ENCODE measurements at places on chromosomes 4 and X. TPM values are rescaled to one million over a fixed set of nuclear protein-coding genes. Genes with fewer than 3 reads are reported as not detected.

Gene MAML3
- total RNA-seq: 11.8 TPM

Gene GUCY1A1
- 2.7 TPM for total RNA-seq

Gene SORBS2
- 37.5 TPM for total RNA-seq

Gene TLR10
- total RNA-seq: 0.70 TPM

Gene VEGFC
- total RNA-seq: 2.5 TPM

Gene NCAPG
- total RNA-seq: 4.4 TPM

Gene FGF2
- total RNA-seq: 1.3 TPM

Gene KLKB1
- total RNA-seq: 1.2 TPM

- DNase-seq: no peak
These were observed 7.9 kb upstream of the STOX2 start for GRCh38 chr4:183897193-183897592.

- peak; percentile 23 for DNase-seq
These were observed at the start of gene LDB2 for GRCh38 chr4:16897991-16898827. Gene LDB2, minus strand, starts transcription at chr4:16898645.

DNA sequence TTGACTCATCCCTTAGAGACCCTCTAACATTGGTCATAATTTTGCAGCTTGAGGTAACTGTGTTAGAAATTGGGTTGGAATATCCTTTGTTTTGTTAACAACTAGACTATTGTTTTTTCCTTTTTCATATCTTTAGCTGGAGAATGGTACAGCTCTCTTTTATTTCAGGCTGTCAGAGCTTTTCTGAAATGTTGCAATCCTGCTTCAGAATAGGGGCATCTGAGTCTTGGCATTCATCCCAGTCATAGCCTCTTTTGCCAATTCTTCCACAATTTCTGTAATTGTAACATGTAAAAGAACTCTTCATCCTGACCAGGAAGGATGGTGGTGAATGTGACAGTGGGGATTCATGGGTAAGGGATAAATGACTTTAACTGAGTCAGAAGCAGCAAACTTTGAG is 128.7 kb downstream of the FHIP1A start:
- no peak for DNase-seq

- no peak for DNase-seq
These were observed 23.6 kb upstream of the GLOD5 start for GRCh38 chrX:48737940-48738339.

DNA sequence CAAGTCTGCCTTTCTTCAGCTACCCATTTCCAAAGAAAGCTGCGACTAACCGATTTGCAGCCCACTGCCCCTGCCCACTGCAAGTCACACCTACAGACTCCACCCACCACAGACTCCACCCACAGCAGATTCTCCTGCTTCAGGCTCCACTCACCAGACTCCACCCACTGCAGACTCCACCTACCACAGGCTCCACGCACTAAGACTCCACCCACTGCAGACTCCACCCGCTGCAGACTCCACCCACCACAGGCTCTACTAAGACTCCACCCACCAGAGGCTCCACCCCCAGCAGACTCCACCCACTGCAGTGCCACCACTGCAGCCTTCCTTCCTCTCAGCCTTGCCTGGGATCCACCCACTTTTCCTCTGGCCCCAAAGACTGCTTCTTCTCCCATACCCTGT is 41.3 kb downstream of the ABLIM2 start:
- DNase-seq: peak; percentile 78

- no peak for DNase-seq
These were observed 174.4 kb upstream of the TBC1D9 start for GRCh38 chr4:140930557-140930956.

GRCh38 chr4:53592686-53593501 is 1.6 kb upstream of the LNX1 start:
- DNase-seq: peak; percentile 82

- no peak for DNase-seq
These were observed 102.0 kb upstream of the LSM6 start for GRCh38 chr4:146073517-146073916.

- DNase-seq: no peak
These were observed 36.9 kb downstream of the NR3C2 start for GRCh38 chr4:148405161-148405893.

GRCh38 chr4:54238389-54238788 is 9.3 kb downstream of the PDGFRA start:
- no peak for DNase-seq
